KG1 (cell line): ENCODE measurements at places on chromosomes 16 and 17.

DNA sequence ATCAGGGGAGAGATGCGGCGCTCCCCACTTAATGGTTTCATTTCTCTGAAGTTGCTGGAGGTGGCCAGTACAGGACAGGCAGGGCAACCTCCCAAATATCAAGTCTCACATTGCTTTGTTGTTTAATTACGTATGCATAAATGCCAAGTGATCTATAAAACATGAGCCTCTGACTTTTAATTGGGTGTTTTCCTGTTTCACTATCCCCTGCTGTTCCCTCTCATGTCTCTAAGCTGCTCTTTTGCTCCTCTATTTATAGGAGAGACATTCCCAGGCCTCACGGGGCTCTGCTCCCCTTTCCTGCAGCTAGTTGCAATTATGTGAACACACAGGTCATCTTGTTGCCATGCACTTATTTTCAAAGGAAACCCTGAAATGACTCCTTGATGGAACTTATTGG, 1173.5 kb upstream of the GOT2 start:
- DNase-seq, result no peak

- peak; percentile 40 for DNase-seq
Observed at GRCh38 chr17:45307290-45308015, 9.4 kb downstream of the MAP3K14 start.

DNA sequence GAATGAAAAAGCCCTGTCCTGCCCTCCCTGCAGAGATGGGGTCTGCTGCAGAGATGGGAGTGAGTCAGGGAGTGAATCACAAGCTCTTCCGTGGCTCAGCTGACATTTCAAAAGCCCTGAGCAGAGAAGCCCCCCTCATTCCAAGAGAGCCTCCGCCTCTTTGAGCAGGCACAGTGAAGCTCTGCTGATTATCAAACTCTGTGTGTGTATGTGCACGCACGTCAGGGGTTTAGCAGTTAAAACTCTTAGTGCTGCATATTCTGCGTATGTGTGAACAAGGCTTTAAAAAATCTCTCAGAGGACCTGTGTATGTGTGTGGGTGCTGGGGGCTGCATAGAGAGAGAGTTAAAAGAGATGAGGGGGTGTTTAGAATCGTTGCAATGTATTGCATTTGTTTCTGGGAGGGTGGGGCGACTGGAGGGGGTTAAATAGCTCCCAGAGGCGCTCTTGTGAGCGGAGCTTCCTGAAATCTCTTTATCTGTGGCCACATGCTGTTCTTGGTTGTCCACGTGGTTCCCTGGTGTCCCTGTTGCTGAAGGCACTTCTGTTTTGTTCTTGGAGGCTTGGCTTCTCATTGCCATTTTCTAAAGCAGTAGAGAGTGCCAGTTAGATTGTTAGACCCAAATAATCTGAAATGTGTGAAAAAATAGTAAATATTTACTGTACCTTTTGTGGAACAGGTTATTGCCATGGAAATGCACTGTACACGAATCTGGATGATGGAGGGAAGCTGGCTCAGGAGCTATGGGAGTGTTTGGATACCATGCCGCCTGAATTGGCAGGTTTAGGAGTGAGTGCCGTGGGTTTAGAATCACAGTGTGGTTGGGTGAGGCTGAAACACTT, 116.6 kb downstream of the PRKCB start:
- peak; percentile 82 for DNase-seq

GRCh38 chr17:29022074-29022473, 16.2 kb upstream of the SEZ6 start:
- DNase-seq, result no peak

DNA sequence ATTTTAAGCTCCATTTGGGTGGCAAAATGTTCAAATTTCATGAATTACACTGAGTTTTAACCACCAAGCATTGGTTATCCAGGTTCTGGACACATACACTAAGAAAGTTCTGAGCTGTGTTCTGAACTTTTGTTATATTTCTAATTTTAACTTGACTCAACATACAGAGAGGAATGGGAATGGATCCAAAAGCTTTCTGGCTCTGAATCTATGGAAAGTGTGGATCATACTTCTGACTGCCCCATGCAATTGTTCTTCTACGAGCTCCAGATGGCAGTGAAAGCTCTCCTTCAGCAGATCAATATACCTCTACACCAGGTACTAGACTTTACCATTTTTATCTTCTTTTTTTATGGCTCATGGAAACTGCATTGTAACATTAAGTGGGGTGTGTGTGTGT, 113.0 kb upstream of the NOG start:
- DNase-seq, result no peak
